Karpas-422 (cell line): ENCODE measurements at places on chromosomes 6 and 20. TPM values are rescaled to one million over a fixed set of nuclear protein-coding genes. Genes with fewer than 3 reads are reported as not detected.

Gene CLVS2
- not detected in 2 replicates for total RNA-seq

Gene FAM209A
- total RNA-seq: 0.25 TPM in 1 of 2 replicates, not detected in the other

Gene RBM24
- total RNA-seq: not detected in 2 replicates

Gene C20orf141
- total RNA-seq: not detected in 2 replicates

Gene JPH2
- not detected in 2 replicates for total RNA-seq

GRCh38 chr6:64221776-64222175 is 586.2 kb downstream of the PHF3 start:
- no peak for DNase-seq

DNA sequence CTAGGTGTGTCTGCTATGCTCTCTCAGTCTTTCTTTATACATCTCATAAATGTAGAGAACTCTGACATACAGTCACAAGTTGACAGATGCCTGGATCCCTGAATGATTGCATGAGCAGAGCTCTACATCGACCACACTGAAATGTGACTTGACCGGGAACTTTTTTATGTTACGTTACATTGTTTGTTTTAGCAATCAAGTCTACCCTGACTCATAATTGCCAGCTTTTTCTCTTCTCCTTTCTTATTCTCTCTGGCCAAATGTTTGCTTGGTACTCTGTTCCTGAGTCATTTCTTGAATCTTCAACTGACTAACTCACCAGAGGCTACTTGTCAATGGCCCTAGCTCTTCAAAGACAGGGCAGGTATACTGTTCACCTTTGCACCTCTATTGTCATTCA is 213.6 kb upstream of the DTNBP1 start:
- DNase-seq: no peak

DNA sequence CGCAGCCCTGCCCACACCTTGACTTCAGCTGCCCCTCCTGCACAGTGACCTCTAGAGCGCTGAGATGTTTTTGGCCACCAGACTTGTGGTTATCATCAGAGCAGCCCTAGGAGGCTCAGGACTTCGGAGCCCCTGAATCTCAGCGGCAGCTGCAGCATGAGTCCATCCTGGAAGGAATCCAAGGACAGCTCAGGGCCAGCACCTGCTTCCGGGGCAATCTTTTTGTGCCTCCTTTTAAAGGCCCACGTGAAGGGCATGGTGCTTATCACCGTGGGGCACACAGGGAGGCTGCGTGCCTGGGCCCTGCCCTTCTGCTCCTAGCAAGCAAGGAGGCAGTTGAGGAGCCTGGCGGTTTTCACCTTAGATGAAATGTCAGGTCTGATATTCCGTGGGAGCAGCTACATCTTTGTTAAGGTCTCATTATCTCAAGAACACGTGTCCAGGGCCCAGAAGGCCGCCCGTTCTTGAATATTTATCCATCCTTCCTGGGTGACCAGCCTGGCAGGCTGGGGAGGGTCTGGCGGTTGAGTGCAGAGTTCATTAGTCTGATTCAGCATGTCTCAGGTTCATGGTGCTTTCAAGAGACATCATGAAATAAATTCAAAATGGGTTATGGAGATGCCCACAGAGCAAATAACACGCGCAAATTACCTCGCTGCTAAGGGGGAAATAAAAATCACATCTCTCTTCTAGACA is 392.4 kb downstream of the TAF4 start:
- DNase-seq: no peak

DNA sequence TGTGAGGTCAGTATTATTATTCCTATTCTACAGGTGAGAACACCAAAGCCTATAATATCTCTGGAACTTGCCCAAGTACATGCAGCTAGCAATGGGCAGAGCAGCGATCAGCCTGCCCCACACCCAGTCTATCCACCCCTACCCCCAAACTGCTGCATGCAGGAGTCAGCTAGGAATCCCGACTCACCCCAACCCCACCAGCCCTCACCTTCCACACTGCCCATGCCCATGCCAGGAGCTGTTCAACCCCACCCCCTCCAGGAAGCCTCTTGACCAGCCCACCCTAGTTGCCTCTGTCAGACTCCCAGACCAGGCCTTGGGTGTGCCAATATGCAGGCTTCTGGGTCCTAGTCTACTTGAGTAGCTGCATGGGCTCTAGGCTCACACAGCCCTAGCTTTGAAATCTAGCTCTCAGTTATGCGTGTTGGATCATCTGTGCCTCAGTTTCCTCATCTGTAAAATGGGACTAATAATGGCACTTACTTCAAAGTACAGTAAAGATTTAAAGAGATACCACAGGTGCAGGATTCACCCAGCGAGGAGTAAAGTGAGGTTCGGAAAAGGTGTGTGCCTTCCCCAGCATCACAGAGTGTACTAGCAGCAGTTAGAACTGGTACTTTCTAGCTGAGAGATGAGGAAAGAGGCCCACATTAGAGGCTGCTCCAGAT is 173.2 kb downstream of the VEGFA start:
- no peak for DNase-seq

DNA sequence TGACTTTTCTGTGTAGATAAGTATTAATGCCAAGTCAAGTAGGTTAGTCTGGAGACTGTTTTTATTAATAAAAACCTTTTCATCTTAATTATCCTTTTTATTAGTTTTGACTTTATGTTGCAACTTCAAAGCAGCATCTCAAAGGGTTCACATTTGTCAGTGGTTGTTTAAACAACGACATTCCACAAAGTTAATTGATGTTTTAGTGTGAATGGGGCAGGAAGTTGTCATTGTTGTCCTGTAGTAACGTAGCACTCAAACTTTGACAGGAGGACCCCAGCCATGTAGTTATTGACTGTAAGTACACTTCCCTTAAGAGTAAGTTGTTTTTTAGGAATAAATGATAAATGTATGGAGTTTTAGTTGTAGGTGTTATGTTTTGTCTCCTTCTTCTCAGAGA is 11.3 kb downstream of the SLC16A10 start:
- no peak for DNase-seq

DNA sequence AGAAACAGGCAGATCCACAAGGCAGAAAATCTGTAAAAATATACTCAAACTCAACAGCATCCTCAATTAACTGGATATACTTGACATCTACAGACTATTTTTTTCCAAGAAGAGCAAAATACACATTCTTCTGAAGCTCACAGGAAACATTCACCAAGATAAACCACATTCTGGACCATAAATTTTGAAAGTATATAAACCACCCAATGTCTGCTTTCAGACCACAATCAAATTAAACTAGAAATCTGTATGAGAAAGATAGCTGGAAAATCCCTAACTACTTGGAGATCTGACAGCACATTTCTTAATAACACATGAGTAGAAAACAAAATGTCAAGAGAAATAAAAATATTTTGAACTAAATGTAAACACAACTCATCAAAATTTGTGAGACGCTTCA is 195.5 kb downstream of the ERMARD start:
- DNase-seq: no peak

DNA sequence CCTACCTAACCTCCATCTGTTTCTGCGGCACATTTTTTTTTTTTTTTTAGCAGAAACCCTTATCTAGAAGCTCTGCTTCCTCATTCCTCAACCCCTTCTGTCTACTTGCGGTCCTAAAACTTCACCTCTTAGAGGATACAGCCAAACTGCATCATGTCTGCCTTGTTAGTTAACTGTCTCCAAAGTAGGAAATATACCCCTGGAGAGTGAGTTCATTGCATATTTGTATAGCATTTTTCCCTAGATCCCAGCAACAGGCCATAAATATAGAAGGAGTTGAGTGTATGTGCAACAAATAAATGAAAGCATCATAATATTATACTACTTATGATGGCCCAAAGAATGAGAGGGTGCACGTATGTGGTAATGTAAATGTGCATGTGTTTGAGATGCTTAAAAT is 1288.6 kb upstream of the GJE1 start:
- no peak for DNase-seq

DNA sequence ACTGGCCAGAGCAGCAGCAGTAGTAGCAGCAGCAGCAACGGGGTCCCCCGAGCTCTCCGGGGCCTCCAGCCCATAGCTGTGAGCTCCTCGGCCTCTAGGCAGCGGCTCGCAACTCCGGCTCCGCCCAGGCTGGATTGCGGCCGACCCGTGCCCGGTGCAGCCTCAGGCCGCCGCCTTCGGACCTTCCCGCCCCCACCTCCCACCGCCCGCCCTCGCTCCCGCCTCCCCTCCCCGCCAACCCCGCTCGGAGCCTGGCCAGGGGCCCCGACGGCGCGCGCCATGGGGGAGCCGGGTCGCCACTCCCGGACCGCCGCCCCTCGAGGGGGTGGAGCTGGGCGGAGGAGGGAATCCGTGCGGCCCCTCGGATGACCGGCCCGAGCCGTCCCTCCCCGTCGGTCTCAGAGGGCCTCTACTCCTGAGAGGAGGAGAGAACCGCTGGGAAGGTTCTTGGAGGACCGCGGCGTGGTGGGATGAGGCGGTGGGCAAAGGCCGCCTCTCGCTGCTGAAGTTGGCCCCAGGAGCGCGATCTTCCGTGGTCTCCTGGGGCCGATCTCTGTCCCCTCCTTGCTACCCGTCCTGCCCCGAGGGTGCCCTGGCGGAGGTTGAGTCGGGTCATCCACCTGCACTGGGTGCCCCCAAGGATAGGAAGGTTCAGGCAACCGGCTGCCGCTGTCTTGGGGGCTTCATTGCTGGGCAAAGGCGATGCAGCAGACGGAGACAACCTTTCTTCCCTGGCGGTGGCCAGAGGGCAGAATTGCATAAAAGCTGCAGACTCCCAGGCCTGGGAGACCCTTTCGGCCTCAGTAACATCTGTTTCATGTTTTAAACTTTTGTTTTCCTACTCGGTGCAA is at the start of gene ADAM33:
Gene ADAM33 (minus strand): TSS at position 80 of the 851 bp plus-strand sequence. CDS start 6 bp downstream, at position 74.
- no peak for DNase-seq

GRCh38 chr6:6317386-6317785 is 3.1 kb downstream of the F13A1 start:
- peak; percentile 54 for DNase-seq

- DNase-seq: peak; percentile 83
These were observed 72.2 kb downstream of the SCAF8 start for GRCh38 chr6:154805288-154805911.

GRCh38 chr6:36422714-36423100 is 19.9 kb downstream of the PXT1 start:
- DNase-seq: no peak

GRCh38 chr20:48841875-48842529 is 14.2 kb upstream of the PREX1 start:
- DNase-seq: no peak

- DNase-seq: peak; percentile 35
These were observed 94.4 kb downstream of the LAMP5 start for GRCh38 chr20:9608639-9609340.

DNA sequence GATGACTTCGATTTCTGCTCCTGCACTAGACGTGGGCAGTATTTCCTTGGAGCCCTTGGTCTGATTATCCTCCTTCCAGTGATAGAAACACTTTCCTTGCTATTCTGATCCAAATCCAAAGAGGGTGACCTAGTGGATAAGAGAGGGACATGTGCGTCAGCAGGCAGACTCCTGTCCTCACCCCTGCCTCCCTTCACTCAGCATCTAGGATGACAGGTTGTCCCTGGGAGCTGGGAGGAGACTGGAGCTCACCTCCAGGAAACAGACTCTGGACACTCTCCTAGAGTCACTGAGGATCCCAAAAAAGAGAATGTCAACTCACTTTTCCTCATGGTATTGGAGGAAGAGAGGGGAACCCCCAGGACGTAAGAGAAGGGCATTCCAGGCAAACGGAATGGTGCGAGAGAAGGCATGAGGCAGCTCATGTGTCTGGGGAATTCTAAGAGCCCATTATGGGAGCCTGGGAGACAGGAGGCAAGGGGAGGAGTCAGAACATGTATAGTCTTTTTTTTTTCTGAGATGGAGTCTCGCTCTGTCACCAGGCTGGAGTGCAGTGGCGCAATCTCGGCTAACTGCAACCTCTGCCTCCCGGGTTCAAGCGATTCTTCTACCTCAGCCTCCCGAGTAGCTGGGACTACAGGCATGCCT is 2.2 kb downstream of the C20orf173 start:
- no peak for DNase-seq

DNA sequence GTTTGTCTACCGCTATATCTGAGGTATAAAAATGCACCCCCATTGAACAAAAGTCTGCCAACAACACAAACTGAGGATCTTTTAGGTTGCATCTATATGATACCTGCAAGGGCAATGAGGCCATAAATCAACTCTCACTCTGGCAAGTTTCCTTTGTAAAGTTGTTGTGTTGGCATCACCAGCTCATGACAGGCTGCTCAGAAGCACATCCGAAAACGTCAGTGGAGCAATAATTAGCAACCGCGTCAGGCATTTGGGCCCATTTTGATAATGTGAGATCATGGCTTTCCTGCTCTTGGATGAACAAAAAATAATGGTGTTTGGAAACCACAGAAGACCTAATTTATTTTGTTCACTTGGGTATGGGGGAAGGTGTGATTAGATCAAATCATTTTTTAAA is 12.0 kb upstream of the SLC22A3 start:
- no peak for DNase-seq

DNA sequence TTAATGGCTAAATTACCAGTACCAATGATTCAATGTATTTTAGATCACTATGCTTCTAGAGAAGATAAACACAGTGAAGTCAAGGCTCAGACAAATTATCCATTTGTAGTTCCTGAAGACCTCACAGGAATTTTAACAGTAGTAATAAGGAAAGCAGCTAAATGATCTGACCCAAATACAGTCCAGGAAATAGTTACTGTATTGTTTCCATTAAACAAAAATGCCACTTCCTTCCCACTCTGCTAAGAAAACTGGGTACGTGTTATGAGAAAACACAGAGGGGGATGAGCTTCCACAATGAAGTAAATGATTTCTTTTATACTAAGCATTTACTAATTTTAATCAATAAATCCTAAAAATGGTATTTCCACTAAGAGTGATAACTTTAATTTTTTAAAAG is 127.9 kb downstream of the CDK19 start:
- no peak for DNase-seq

DNA sequence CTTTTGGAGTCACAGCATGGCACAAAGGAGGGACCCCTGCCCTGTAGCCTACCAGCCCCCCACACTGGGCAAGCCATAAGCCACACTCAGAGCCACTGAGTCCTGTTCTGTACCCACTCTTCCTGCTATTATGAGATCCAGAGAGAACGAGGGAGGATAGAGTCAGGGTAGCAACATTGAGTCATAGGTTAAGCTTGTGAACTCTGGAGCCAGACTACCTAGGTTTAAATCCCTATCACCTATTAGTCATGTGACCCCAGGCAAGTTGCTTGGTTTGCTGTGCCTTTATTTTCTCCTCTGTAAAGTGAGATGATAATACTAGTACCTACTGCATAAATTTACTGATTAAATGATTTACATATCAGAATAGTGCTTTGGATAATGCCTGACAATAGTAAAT is 540 bp downstream of the CNBD2 start:
- DNase-seq: no peak

GRCh38 chr6:93416571-93417420 is 2.6 kb downstream of the EPHA7 start:
- no peak for DNase-seq
